ENCODE measurements at places on chromosomes 4 and X. TPM values are rescaled to one million over a fixed set of nuclear protein-coding genes. Genes with fewer than 3 reads are reported as not detected.

- DNase-seq, result no peak
These were observed 7.2 kb downstream of the PRKG2 start for GRCh38 chr4:81207828-81208227.

DNA sequence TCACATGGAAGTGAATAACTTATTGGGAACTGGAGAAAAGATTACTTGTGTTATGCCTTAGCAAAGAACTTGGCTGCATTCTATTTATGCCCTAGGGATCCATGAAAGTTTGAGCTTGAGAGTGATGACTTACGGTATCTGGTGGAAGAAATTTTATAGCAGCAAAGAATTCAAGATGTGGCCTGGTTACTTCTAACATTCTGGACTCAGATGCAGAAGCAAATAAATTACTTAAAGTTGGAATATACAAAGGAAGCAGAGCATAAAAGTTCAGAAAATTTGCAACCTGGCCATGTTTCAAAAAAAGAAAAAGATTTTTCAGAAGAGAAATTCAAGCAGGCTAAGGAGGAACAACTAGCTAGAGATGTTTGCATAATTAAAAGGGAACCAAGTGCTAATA lies 252.3 kb upstream of the WDFY3 start:
- no peak for DNase-seq

The FHDC1 gene
- 0.88 TPM for total RNA-seq

The FAT4 gene
- total RNA-seq, result 12.6 TPM

The FAM200B gene
- 104 TPM for total RNA-seq

GRCh38 chr4:141026900-141027299 lies 106.4 kb downstream of the RNF150 start:
- no peak for DNase-seq

The YTHDC1 gene
- 96.5 TPM for total RNA-seq

GRCh38 chr4:58807843-58808615 lies 1697.8 kb upstream of the IGFBP7 start:
- no peak for DNase-seq

DNA sequence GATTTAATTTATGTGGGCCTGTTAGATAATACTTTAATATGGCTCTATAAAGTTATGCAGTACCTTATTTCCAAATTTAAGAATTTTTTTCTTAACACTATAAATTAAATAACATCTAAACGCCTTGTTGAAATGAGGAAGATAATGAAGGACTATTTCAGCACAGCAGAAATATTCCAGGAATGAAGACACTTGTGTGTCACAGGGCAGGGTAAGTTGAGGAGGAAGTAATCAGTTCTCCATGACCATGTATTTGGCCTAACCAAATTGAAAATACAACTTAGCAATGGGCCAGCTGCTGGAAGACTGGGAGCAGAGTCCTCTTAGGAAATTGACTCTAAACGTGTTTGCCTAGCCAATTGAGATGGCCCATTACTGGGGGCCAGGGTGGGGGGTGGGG lies 16.9 kb downstream of the CXCL3 start:
- DNase-seq, result no peak

DNA sequence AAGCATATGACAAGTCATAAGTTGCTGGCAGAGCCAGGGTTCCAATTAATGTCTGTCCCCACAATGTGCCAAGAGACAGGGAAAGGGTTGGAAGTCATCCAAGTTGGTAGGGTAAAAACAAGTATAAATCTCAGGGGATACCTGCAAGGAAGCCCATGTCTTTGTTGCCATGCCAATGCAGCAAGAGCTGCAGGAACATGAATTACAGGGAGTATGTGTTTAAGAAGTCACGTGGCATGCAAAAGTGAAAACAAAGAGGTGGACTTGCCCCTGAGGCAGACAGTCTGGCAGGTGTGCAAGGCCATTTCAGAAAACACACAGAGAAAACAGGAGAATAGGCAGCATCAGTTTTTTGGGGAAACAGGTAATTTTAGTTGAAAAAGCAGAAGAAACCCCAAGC lies 29.4 kb downstream of the C4orf51 start:
- no peak for DNase-seq

DNA sequence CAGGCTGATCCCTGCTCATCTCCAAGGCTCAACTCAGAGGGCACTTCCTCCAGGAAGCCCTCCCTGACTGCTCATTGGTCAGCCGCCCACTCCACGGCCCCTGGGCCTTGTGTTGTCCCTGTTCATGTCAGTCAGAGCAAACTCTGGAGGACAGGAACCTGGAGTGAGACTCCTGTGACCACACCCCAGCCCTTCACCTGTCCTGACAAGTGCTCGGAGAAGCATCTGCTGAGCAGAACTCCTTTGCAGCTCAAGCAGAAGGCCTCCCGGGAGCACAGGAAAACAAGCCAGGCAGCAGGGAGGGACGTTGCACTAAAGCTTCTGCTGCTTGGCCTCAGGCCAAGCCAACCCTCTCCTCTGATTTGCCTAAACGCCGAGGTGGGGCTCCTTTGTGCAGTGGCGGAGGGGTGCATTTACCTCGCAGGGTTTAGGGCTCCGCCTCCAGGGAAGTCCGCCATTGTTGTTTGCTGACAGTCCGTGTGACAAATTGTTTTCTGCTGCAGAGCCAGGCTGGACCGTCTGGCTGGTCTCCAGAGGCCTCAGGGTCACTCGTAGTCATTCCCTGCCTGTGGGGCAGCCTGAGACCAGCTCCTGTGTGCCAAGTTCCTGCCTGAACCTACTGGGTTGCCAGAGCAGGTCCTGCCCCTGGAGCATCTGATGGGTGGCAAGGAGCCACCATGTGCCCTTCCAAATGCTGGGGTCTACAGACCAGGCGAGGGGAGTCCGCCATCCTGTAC lies 61.8 kb downstream of the C4orf50 start:
- peak; percentile 61 for DNase-seq

GRCh38 chrX:30822764-30823163 lies 66.3 kb downstream of the TAB3 start:
- no peak for DNase-seq

- DNase-seq, result no peak
These were observed 9.4 kb downstream of the ANKRD50 start for GRCh38 chr4:124703154-124703553.

The HELQ gene
- total RNA-seq, result 17.9 TPM

The TCP11X2 gene
- 0.48 TPM for total RNA-seq

DNA sequence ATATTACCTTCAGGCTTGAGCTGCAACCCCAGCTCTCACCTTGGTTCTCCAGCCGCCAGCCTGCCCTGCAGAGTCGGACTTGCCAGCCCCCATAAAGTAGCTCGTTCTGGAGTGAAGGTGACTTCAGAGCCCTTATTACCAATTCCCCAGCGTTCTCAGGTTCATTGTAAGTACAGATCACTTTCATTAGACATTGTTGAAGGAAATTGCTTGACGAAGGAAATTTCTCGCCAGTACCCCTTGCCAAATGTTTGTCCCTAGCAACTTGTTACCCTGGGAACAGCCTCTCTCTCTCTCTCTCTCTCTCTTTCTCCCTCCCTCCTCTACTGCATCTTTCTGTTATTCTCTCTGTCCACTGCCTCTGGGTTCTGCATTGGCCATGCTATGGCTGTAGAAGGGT lies 153.0 kb downstream of the NWD2 start:
- no peak for DNase-seq

DNA sequence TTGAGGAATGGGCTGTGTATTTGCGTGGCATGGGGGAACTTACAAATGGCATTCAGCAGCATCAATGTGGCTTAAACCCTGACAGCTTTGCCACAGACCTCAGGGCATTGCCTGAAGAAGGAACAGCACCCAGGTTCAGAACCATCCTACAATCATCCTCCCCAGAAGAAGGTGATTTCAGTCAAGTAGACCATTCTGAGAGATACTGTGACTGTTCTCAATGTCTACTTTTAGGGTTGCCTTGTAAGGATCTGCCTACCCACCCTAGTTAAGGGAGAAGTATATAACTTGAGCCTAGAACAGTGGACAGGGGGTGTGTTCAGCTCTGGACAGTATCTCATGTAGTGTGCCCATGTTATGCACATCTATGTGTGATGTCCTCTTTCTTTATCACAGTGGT lies 1.6 kb upstream of the FGF5 start:
- DNase-seq, result no peak

DNA sequence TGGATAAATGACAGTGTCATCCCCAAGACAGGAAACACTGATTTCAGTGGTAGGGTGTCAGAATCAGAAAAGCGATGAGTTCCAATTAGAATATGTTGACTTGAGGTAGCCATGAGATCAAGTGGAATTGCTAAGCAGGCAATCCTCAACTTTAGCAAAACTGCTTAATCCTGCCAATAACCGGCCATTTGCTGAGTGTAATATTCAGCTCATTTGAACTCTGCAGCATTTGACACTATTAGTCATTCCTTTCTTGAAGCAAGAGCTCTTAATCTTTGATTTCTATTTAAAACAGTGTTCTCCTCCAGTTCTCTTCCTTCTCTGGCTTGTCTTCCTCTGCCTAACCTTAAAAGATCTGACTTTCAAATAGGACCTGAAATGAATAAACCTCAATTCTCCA lies 68.7 kb upstream of the DCLK2 start:
- DNase-seq, result no peak

DNA sequence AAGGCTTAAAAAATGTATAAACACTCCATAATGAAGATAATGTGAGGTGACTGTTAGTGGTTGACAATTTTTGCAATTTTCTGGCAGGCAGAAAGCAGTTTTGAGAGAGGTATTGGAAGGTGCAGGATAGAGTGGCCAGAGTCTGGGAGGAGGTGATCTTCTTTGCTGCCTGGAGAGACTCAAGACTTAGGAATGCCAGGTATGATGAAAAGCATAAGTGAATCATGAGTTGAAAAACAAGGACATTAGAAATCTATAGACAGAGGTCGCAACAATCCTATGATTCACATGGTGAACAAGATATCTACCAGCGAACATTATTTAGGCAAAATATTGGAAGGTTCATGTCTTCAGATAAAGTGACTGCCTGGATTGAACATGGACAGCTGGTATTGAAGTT lies 118.5 kb downstream of the CFAP299 start:
- no peak for DNase-seq

GRCh38 chrX:37420185-37420584 lies 71.0 kb downstream of the PRRG1 start:
- no peak for DNase-seq

- DNase-seq, result no peak
These were observed 1230.3 kb upstream of the AGA start for GRCh38 chr4:178672512-178672911.

The NOX1 gene
- total RNA-seq, result not detected

DNA sequence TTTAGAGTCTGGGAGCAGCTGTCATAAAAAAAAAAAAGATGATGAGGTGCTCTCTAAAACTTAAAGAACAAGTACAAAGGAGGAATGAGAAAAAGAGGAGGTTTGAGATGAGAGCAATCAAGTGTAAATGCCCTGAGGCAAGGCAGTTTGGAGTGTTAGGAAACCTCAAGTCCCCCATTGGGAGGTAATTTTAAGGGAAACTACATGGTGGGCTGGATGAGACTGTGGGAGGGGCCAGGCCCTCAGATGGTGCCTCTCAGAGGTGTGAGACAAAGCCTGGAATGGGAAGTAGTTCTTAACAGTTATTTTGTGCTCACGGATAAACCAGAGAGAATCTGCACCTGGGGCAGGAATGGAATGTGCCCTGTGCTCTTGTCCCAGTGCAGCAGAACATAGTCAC lies 1.9 kb upstream of the MAGEB3 start:
- no peak for DNase-seq

The ADGRL3 gene
- 31.5 TPM for total RNA-seq

DNA sequence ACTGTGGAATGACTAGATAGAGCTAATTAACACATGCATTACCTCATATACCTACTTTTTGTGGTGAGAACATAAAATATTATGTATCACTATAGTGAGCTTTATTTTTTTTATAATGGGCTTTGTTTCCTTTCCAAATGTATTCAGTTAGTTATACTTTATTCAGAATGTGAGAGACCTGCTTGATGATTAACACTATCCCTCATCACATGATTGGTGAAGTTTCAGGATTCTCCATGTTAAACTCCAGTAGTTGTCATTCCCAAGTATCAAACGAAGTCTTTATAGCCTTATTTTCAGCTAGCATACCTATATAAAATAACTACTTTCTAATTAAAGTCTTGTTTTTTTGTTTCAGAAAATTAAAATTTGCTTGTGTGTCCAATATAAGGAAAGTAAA lies 8.8 kb downstream of the ZXDA start:
- DNase-seq, result no peak

- DNase-seq, result no peak
These were observed 110.2 kb upstream of the STX18 start for GRCh38 chr4:4651811-4652755.

DNA sequence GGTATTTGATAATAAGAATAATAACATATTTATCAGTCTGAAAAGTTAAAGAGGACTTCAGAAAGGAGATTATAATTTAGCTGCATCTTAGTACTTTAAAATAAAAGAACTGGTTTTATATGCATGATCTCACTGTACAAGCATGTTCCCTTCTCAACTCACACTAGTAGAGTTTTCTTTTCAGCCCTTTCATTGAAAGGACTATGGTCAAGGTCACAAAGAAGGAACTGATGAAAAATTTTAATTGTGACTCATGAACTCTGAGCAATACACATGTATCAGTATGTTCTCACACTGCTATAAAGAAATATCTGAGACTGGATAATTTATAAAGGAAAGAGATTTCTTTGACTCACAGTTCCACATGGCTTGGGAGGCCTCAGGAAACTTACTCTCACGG lies 73.7 kb upstream of the NDST4 start:
- no peak for DNase-seq

DNA sequence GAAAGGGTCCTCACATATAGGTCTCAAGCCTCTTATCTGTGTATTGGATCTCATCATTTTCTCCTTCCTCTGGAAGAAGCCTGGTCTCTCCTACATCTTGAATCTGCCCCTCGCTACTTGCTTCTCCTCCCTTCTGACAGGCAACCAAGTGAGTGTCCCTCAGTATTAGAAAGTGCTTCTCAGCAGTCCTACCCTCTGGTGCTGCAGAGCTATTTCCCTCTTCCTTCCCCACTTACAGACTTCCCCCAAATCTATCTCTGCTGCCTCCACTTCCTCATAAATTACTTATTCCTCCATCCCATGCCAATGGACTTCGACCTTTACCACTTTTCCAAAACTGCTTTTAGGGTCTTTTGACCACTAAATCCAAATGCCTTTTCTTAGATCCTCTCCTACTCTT lies 129.1 kb upstream of the NAP1L5 start:
- DNase-seq, result no peak

Measured in uterus (tissue), 4 donors.